Fibroblast of skin of right quadriceps (primary cell): ENCODE measurements at places on chromosomes 6 and 20.
A peak's percentile ranks its signal among the peaks of the same experiment; 100 is the strongest.

GRCh38 chr6:71385111-71385822 lies 96.7 kb downstream of the OGFRL1 start:
- DNase-seq: no peak

GRCh38 chr6:114344971-114345275 lies 2.1 kb upstream of the HS3ST5 start:
- no peak for DNase-seq

GRCh38 chr6:73152966-73153757 lies 72.1 kb downstream of the KHDC1L start:
- DNase-seq: peak; percentile 70

GRCh38 chr6:2984738-2985406 lies 13.5 kb upstream of the SERPINB6 start:
- DNase-seq: no peak

- DNase-seq: peak; percentile 21
These were observed 4.6 kb downstream of the DACT2 start for GRCh38 chr6:168314948-168315347.

- DNase-seq: no peak
These were observed 99.3 kb downstream of the TTLL2 start for GRCh38 chr6:167424060-167424673.

- no peak for DNase-seq
These were observed 79.4 kb downstream of the JAG1 start for GRCh38 chr20:10594296-10594868.

DNA sequence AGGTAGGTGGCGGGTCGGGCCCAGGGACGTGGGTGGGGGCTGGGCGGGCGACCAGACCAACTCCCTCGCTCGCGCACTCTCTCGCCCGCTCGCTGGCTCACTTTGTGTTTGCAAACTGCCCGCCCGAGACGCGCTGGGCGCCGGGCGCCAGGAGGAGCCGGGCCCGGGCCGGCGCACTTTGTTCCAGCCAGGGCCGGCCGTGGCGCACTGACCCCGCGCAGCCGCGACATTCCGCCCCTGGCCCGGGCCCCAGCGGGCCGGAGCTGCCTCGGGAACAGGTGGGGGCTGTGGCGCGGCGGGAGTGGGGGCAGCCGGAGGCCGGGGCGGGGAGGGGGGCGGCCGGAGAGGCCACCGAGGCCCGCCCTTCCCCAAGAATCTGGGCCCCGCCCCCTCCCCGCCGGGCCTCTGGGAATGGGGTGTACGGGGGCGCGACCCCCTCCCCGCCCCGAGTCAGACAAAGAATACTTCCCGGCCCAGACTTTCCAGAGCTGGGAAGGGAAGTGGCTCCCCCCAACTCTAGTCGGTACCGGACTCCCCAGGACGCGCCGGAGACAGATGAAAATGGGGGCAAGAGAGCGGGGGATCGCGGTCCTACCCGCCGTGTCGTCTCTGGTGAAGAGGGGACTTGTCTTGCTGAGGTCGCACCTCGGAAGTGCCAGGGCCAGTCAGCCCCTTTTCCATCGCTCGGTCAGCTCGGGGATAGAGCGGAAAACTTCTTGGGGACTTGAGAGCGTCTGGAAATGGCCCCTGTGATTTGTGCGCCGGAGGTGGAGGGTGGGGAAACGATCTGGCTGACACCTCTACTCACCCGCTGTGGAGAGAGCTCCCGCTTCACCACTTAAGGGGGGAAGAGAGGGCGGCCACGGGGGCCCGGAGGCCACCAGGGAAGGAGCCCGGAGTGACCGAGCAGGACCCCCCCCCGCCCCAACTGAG lies 951 bp downstream of the FOXP4 start:
- DNase-seq: peak; percentile 27

- DNase-seq: peak; percentile 93
These were observed 78.7 kb downstream of the TMEM170B start for GRCh38 chr6:11616200-11616611.

- no peak for DNase-seq
These were observed 3.7 kb downstream of the PHACTR1 start for GRCh38 chr6:12720310-12720709.

DNA sequence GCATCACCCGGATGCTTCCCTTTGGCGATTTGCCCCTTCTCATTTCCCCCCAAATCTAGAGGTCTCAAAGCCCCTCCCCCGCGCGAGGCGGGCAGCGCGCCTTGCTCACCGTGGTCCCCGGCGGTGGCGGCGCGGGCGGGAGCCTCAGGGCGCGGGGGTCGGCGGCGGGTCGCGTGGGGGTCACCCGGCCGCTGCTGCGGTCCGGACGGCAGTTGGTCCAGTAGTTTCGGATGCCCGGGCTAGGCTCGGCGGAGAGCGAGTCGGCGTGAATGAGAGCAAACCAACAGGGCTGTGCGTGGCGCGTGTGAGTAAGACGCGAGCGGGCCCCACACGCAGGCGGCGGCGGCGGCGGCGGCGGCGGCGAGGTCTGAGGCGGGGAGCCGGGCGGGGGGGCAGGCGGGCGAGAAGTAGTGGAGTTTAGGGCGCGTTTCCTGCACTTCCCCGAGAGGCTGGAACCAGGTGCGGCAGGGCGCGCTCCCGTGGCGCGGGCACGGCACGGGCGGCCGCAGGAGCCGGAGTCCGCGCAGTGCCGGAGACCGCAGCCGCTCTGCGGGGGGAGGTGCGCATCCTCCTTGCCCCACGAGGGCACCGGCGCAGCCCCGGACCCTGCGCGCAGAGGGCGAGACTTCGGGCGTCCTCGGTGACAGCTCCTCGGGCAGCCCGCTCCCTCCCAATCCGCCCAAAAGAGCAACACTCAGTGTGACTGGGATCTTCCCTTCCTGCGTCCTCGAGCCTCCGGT lies 567 bp downstream of the HS3ST5 start:
- DNase-seq: no peak

- no peak for DNase-seq
These were observed 8.4 kb downstream of the MAPK13 start for GRCh38 chr6:36138667-36139066.

DNA sequence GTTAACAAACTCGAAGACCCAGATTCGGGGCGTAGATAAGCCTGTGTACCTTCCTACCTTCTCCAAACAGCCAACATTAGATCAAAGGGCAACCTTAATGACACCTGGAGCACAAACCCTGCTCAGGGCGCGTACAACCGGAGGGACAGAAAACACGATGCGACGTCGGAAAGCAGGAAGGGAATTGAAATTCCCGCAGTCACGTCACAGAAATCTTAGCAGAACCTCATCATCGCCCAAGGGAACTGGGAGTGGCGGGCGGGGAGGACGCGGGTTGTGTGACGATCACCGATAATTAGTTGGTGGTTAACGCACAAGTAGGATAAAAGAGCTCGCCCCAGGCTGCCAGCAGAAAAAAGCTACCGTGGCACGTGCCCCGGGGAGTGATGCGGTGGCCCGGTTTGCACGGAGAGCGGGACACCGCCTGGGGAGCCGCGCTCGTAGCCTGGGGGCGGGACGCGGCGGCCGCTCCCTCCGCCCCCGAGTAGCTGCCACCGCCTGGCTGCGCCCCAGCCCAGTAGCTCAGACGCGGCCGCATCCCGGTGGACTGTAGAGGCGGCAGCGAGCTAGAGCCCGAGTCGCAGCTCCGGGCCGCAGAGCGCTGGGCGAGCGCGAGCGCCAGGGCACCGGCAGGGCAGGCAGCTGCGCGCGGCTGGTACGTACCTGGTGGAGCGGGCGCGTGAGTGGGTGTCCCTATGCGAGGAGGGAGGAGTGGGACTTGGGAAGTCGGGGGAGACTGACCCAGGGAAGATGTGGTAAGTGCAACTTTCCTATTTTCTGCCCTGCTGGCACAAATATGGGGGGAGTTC lies at the start of gene PKIB:
Gene PKIB, plus strand, starts transcription at position 525 of the 809 bp plus-strand sequence. CDS start 107,390 bp downstream, outside the sequence.
- peak; percentile 63 for DNase-seq

GRCh38 chr6:106324726-106325335 lies 729 bp downstream of the ATG5 start:
- DNase-seq: no peak

- no peak for DNase-seq
These were observed 27.9 kb downstream of the GHRH start for GRCh38 chr20:37233548-37234253.

DNA sequence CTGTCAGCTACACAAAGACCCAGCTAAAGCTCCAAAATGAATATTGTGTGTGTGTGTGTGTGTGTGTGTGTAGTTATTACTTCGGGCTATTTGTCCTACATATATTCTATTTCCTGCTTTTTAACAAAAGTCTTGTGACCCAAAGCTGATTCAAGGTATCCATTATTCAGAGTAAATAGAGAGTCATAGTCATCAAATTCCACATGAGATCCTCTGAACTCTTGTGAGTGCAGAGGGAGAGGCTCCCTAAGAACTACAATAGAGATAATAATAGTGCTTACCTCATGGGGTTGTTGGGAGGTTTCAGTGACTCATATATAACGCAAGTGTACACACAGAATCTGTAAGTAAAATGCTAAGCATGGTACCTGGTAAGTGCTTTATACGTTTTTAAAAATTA lies 95.6 kb upstream of the SHLD1 start:
- peak; percentile 85 for DNase-seq
